Naive thymus-derived CD4-positive, alpha-beta T cell (primary cell): ENCODE measurements at places on chromosomes 2 and 18.

GRCh38 chr2:156099382-156099781, 233.1 kb downstream of the NR4A2 start:
- no peak for DNase-seq

- no peak for DNase-seq
Observed at GRCh38 chr18:48889981-48890762, 60.6 kb downstream of the SMAD7 start.

- no peak for DNase-seq
Observed at GRCh38 chr2:26305540-26305939, 40.4 kb upstream of the SELENOI start.

DNA sequence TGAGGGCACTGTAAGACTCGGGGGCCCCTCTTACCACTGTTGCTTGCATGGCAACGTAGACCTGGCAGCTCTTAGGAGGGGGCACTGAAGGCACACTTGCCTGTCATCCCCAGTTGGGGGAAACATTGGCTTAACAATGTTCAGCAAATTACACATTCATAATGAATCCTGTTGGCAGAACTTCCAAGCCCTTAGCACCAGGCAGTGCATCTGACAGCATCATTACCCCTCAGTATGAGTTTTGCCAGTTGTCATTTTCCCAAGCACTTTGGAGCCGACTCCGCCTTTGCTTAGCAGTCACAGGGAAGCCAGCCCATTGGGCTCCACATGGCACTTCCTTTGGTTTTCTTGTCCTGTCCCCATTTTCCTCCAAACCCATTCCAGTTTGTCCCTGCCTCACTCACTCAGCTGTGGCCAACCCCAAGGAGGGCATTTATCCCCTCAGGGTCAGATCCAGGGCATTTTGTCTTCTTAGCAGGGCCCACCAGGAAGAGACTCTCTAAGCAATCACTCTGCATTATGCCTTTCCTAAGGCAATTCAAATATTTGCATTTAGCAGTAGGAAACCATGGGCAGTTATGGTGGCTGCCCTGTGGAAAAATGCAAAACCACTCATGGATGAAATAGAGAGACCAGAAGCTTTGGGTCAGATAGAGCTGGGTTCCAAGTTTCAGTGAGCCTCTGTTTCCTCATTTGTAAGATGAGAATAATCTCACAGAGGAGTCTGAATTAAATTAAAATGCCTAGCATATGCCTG, 73.9 kb downstream of the VSNL1 start:
- no peak for DNase-seq

DNA sequence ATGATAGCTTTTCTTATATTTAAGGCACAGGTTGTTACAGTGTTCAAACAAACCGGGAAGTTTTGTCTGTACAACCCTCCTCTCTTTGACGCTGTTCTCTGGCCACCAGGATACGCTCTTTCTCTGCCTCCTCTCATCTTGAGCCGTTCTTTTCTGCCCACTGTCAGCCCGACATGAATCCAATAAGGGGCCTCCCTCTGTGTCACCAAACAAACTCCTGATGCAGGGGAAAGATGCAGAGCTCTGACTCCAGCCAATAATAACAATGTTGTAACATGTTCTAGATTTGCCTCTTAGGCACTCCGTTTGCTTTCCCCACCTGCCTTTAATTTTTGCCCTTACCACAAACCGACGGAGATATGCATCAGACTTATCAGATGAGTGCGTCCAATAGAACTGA, 449.3 kb downstream of the SLC4A3 start:
- DNase-seq = no peak

- no peak for DNase-seq
Observed at GRCh38 chr2:16785149-16785548, 119.5 kb upstream of the CYRIA start.

- DNase-seq = peak; percentile 88
Observed at GRCh38 chr2:174778085-174778981, 14.1 kb upstream of the CHRNA1 start.

- DNase-seq = no peak
Observed at GRCh38 chr18:63373161-63373560, 6.2 kb upstream of the KDSR start.

DNA sequence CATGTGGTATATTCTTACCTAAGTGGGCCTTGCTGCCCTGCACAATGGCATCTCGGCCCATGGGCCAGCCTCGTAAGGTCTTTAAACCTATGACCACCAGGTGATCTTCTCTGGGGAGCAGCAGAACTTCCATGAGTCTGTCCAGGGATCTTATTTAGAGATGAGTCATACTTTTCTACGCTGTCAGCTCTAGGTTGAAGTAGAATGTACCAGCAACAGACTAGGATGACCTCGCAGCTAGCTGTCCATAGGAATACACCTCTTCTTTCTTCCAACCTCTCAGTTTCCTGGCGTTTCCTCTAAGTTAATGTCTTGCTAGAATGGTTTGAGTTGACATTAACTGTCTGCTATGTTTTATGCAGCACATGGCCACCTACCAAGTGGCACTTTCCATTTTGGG, 15.6 kb upstream of the CXCR4 start:
- no peak for DNase-seq
